Type B pancreatic cell (in vitro differentiated cells): ENCODE measurements at places on chromosomes 16 and 17. TPM values are rescaled to one million over a fixed set of nuclear protein-coding genes. Genes with fewer than 3 reads are reported as not detected.

GRCh38 chr16:67151431-67152097 lies 766 bp upstream of the B3GNT9 start:
- H3K4me3 ChIP-seq: peak overlapping the region; percentile 85
- peaks cover 5% of the 10 kb centered on the region for H3K36me3 ChIP-seq
- no peaks in the 10 kb centered on the region for H3K4me1 ChIP-seq
- no peak for DNase-seq
- peaks cover 55% of the 10 kb centered on the region for H3K27me3 ChIP-seq

- H3K27me3 ChIP-seq: peaks cover 16% of the 10 kb centered on the region
- H3K36me3 ChIP-seq: no peaks in the 10 kb centered on the region
- peaks cover 29% of the 10 kb centered on the region for H3K4me1 ChIP-seq
- H3K27ac ChIP-seq: peak overlapping the region; percentile 70
Observed at GRCh38 chr17:70169709-70170597, 621 bp downstream of the KCNJ2 start.

DNA sequence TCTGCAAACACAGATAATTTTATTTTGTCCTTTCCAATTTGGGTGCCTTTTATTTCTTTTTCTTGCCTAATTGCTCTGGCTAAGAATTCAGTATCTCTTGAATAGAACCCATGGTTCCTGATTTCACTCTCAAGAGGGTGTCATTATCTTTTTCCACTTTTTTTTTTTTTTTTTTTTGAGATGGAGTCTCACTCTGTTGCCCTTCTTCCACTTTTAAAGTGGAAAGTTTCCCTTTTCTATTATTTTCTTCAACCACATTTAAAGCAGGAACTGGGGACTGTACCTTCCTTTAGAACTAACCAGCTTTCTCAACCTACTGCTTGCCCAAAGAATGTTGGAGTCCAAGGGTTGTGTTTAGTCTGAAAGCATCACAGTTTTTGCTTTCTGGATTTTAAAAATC lies 31.1 kb downstream of the SLFN11 start:
- H3K27me3 ChIP-seq: peaks cover 59% of the 10 kb centered on the region
- peaks cover 4% of the 10 kb centered on the region for H3K4me1 ChIP-seq
- no peak for DNase-seq
- H3K27ac ChIP-seq: no peak overlapping the region

GRCh38 chr17:44917456-44917855 lies 2.2 kb upstream of the GFAP start:
- H3K27me3 ChIP-seq: peaks cover 45% of the 10 kb centered on the region
- H3K36me3 ChIP-seq: no peaks in the 10 kb centered on the region
- H3K4me1 ChIP-seq: peaks cover 5% of the 10 kb centered on the region
- no peak overlapping the region for H3K4me3 ChIP-seq
- no peak overlapping the region for H3K27ac ChIP-seq

GRCh38 chr16:28984091-28984490 lies 761 bp upstream of the LAT start:
- H3K27ac ChIP-seq: no peak overlapping the region
- peaks cover 18% of the 10 kb centered on the region for H3K36me3 ChIP-seq
- no peak for DNase-seq
- H3K4me1 ChIP-seq: no peaks in the 10 kb centered on the region
- H3K27me3 ChIP-seq: no peaks in the 10 kb centered on the region

GRCh38 chr17:57665696-57666095 lies 79.4 kb downstream of the CCDC182 start:
- no peak overlapping the region for H3K27ac ChIP-seq
- H3K36me3 ChIP-seq: peaks cover 12% of the 10 kb centered on the region
- peak; percentile 49 for DNase-seq
- H3K27me3 ChIP-seq: no peaks in the 10 kb centered on the region
- peaks cover 67% of the 10 kb centered on the region for H3K4me1 ChIP-seq

DNA sequence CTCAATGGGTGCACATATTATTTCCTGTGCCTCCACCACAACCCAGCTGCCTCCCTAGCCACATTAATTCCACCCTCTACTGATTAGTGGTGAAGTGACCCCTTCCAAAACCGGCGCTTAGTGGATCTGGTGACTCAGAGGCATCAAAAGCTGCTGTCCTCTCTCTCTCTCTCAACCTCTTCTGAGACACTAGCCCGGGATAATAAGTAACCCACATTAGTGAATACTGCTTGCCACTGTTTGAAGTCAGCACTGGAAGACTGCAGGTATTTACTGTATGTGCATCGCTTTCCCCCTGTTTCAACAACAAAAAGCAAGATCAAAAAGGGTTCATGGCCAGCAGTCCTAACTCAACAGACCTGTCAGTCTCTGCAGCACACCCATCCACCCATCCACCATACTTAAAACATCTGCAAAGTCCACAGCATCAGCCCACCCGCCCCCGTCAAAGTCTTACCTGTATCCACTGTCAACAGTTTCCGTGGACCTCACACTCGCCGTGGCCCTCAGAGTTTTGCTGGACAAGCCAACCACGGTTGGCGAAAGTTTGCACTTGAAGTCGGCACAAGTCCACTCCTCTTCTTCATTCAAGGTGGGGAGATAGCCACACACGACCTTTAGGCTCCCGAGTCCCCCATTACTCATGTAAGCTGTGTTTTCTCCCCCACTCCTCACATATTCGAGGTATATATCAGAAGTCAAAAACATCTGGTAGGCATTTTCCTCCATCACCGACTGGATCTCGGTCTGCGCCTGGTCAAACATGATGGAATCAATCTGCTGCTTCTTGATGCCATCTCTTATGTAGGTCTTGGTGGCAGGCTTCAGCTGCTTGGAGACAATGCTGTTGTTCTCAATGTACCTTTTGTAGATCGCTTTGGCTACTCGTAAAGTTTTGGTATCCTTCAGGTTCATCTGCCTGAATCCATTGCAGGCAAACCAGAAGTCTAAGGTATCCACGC lies 3.8 kb downstream of the AXIN2 start:
- DNase-seq: no peak
- no peak overlapping the region for H3K27ac ChIP-seq
- peaks cover 16% of the 10 kb centered on the region for H3K36me3 ChIP-seq
- no peak overlapping the region for H3K4me3 ChIP-seq
- H3K4me1 ChIP-seq: peaks cover 16% of the 10 kb centered on the region
- no peaks in the 10 kb centered on the region for H3K27me3 ChIP-seq

GRCh38 chr17:41792845-41793783 lies 6.6 kb upstream of the JUP start:
- no peak for DNase-seq
- H3K4me3 ChIP-seq: peak overlapping the region; percentile 78
- peaks cover 28% of the 10 kb centered on the region for H3K4me1 ChIP-seq
- H3K27ac ChIP-seq: peak overlapping the region; percentile 98

DNA sequence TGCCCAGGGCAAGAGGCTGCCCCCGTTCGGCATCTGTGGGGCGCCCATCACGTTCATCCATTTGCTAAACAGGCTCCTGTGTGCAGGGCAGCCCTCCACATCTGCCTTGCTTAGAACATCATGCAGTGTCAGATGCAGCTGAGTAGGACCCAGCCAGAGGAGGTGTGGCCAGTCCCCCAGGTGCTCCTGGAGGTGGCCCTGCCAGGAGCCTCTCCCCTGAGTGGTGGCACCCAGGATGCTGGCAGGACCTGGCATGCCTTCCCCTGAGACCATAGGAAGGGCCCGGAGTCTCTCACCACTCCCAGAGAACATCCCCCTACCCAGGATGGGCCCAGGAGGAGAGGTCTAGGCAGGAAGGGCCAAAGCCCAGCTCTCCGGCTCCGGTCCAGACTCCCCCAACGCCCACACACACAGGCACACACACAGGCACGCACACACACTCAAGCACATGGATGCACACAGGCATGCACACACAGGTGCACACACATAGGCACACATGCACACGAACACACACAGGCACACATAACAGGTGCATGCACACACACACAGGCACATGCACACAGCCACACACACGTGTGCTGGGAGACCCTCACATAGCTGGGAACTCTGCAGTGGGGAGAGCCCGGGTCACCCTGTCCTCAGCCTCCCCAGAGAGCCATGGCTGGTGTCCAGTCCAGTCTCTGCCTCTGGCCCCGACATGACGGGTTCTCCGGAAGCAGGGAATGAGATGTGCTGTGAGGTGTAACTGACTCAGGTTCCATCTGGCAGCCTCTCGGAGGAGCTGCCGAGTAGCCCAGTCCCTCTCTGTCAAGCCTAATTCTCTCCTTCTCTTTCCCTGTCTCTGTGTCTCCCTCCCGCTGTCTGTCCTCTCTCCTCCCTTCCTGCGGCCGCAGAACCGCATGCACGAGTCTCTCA lies 74.6 kb downstream of the AMFR start:
- no peaks in the 10 kb centered on the region for H3K27me3 ChIP-seq
- H3K36me3 ChIP-seq: no peaks in the 10 kb centered on the region
- H3K4me1 ChIP-seq: no peaks in the 10 kb centered on the region
- H3K27ac ChIP-seq: no peak overlapping the region
- DNase-seq: no peak
- no peak overlapping the region for H3K4me3 ChIP-seq

DNA sequence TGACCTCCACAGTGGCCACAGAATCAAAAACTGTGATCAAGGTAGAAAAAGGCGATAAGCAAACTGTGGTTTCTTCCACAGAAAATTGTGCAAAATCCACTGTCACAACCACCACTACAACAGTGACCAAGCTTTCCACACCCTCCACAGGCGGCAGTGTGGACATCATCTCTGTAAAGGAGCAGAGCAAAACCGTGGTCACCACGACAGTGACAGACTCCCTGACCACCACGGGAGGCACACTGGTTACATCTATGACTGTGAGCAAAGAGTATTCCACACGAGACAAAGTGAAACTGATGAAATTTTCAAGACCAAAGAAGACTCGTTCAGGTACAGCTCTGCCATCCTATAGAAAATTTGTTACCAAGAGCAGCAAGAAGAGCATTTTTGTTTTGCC lies 83.6 kb downstream of the C17orf58 start:
- H3K27me3 ChIP-seq: no peaks in the 10 kb centered on the region
- H3K4me1 ChIP-seq: peaks cover 9% of the 10 kb centered on the region
- no peak overlapping the region for H3K4me3 ChIP-seq
- no peak overlapping the region for H3K27ac ChIP-seq

GRCh38 chr16:78900044-78900811 lies 700.3 kb downstream of the MAF start:
- H3K36me3 ChIP-seq: no peaks in the 10 kb centered on the region
- H3K4me1 ChIP-seq: peaks cover 3% of the 10 kb centered on the region
- no peak for DNase-seq
- no peak overlapping the region for H3K4me3 ChIP-seq

DNA sequence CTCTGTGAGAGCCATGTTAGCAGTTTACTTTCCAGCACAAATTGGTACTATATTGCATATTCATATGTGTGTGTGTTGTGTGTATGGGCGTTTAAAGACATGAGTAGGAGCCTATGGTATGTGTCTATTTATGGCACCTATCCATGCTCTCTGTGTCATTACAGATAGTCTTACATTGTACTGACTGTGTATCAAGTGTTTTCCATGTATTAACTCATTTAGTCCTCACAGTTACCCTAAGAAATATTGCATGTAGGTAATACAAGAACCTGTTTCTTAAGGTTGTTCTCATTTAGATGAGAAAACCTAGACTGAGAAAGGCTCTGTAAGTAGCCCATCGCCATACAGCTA lies 1.6 kb downstream of the ALG1 start:
- H3K4me3 ChIP-seq: peak overlapping the region; percentile 96
- H3K4me1 ChIP-seq: peaks cover 9% of the 10 kb centered on the region
- DNase-seq: no peak
- no peaks in the 10 kb centered on the region for H3K27me3 ChIP-seq
- H3K36me3 ChIP-seq: peaks cover 4% of the 10 kb centered on the region
- no peak overlapping the region for H3K27ac ChIP-seq

- no peak for DNase-seq
- no peaks in the 10 kb centered on the region for H3K4me1 ChIP-seq
- no peak overlapping the region for H3K27ac ChIP-seq
- no peak overlapping the region for H3K4me3 ChIP-seq
- peaks cover 56% of the 10 kb centered on the region for H3K27me3 ChIP-seq
Observed at GRCh38 chr16:66432429-66432828, 5.3 kb downstream of the BEAN1 start.

- H3K4me3 ChIP-seq: no peak overlapping the region
- H3K36me3 ChIP-seq: no peaks in the 10 kb centered on the region
- H3K27me3 ChIP-seq: peaks cover 3% of the 10 kb centered on the region
Observed at GRCh38 chr16:57601801-57602478, 26.5 kb upstream of the ADGRG1 start.

Gene SALL1
- 8.0 and 27.0 TPM in 2 replicates for total RNA-seq

Gene KRTAP17-1
- not detected in 2 replicates for total RNA-seq

Gene CHST5
- 0.60 and 1.9 TPM in 2 replicates for total RNA-seq

Gene TBX21
- not detected in 2 replicates for total RNA-seq

Gene MYO15B
- total RNA-seq: 48.2 and 49.0 TPM in 2 replicates

Gene CAPNS2
- 4.7 and 24.6 TPM in 2 replicates for total RNA-seq

Gene TBC1D3B
- 14.5 and 18.0 TPM in 2 replicates for total RNA-seq

Gene CRHR1
- 0.17 and 0.43 TPM in 2 replicates for total RNA-seq
